Naive thymus-derived CD8-positive, alpha-beta T cell (primary cell): ENCODE measurements at places on chromosomes 12 and 14.
A peak's percentile ranks its signal among the peaks of the same experiment; 100 is the strongest.

DNA sequence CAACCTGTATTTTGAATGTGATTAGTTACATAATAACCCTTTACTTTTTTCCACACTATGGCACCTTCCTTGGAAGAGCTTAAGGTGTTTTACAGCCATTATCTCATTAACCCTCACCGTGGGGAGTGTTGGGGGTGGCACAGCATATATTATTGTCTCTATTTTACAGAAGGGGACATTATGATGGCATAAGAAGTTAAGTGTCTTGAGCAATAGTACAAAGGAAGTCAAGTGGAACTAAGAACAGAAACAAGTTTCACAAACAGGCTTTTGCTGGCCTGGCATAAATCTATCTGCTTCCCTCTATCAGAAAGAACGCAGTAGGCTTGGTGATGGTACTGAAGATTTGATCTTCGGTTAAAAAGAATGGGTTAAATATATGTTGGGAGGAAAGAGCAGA, 169.7 kb upstream of the OTX2 start:
- no peak for DNase-seq

GRCh38 chr14:21014761-21015190, 10.1 kb downstream of the NDRG2 start:
- peak; percentile 66 for DNase-seq

DNA sequence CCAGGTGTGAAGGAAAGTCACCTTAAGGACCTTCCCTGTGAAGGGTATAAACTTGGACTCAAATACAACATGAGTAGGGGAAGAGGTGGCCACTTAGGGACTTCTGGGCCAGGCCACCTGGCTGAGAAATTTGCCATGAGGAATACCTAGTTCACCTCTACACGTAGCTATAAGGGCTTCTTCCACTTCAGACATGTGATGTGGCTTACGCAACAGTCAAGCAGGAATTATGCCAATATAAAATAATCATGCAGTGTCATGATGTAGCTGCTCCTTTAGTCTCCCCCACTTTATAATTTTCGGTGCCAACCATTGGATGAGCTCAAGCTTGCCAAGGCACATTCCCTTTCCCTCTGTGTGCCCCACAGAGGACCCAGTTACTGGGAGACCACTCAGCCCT, 166.6 kb upstream of the BCL2L14 start:
- no peak for DNase-seq

- DNase-seq, result no peak
Measured at GRCh38 chr12:28114488-28114887, 75.8 kb upstream of the CCDC91 start.

- no peak for DNase-seq
Measured at GRCh38 chr12:15933751-15934150, 22.6 kb downstream of the DERA start.

GRCh38 chr12:25529738-25530137, 23.3 kb downstream of the LMNTD1 start:
- no peak for DNase-seq

DNA sequence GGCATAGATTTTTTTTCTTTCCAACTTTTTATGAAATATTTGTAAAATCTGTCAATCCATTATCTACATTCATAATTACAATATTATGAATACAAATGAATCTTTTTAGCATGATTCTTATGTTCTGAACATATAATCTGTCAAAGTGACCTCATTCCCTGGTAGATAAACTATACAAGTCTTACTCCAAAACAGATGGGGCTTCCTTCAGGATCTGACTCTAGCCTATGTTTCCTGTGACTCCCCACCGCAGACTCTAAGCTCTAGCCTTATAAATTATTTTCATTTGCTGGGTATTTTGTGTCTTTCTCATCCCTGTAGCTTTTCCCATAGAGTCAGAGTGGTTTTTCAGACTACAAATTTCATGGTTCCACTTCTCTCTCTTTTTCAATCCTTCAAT, 202.1 kb upstream of the KITLG start:
- DNase-seq, result no peak

DNA sequence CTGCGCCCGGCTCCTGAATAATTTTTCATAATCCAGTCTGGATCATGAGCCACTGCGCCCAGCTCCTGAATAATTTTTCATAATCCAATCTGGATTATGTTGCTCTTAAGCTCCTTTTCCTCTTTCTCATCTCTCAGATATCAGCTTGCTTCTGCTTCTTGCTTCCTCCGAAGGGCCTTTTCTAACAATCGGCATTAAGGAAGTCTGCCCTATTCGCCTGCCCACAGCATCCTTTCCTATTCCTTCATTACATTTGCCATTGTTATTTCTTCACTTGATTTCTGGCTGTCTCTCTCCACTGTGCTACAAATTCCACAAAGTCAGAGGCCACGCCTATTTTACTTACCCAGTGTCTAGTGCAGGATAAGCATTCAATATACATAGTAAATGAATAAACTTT, 83.5 kb downstream of the TTC7B start:
- no peak for DNase-seq

DNA sequence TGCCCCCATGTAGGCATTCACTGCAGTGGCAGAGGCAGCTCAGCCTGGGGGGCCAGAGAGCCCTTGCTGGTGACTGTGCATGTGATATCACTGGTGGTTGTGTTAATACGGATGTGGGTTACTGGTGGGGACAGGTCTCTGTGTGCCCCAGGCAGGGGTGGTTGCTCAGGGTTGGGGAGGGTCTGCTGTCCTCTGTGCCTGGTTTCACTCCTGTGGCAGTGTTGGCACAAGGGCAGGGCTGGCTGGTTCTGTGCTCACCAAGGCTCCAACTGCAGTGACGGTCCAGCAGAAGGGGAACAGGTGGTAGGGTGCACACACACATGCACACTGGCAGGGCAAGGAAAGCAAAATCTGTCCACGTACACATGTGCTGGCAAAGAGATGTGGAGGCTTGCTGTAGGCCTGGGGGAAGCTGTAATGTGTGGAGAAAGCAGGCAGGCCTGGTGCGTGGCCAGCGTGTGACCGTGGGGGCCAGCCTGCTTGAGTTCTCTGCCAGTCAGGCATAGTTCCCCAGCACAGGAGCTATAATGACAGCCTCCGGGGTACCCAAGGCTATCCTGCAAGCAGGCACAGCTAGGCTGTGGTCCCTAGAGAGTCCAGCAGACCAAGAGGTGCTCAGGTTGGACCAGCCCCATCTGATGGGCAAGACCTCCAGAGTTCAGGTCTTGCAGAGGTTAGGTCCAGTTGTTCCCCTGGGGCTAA, 254.6 kb downstream of the FBXL14 start:
- no peak for DNase-seq

- no peak for DNase-seq
Measured at GRCh38 chr14:89844508-89844907, 110.0 kb downstream of the EFCAB11 start.

DNA sequence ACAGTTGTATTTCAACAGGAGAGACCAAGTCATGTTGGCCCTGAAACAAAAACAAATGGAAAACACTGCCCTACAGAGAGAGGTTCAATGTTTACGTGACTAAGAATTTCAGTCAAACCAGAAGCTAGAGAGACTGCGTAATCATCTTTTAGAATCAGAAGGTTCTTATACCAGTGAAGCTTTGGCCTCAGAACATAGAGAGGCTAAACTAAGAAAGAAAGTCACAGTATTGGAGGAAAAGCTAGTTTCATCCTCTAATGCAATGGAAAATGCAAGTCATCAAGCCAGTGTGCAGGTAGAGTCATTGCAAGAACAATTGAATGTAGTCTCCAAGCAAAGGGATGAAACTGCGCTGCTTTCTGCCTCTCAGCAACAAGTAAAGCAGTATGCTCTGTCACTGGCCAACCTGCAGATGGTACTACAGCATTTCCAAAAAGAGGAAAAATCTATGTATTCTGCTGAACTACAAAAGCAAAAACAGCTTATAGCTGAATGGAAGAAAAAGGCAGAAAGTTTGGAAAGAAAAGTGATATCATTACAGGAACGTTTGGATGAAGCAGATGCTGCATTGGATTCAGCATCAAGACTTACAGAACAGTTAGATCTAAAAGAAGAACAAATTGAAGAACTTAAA, 32.5 kb upstream of the NUAK1 start:
- DNase-seq, result no peak

DNA sequence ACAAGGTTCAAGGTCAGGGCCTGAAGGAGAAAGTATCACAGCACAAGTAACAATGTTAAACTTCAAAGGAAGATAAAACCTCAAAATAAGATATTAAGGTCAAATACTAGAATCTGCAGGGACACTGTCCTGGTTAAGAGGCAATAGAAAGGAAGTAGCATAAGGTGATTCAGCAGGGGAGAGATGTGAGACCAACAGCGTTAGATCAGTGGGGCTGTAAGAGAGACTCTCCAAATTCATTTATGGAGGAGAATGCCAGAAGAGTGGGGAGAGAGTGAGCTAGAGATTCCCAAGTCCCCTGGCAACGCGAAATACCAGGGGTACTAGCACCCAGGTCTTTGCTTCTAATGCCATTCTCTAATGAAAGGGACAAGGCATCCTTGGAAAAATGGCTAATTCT, 610.9 kb downstream of the DIO2 start:
- no peak for DNase-seq

- no peak for DNase-seq
Measured at GRCh38 chr14:93993382-93993781, 3.7 kb upstream of the CCDC197 start.

GRCh38 chr12:52063981-52064649, 5.7 kb upstream of the ATG101 start:
- no peak for DNase-seq

DNA sequence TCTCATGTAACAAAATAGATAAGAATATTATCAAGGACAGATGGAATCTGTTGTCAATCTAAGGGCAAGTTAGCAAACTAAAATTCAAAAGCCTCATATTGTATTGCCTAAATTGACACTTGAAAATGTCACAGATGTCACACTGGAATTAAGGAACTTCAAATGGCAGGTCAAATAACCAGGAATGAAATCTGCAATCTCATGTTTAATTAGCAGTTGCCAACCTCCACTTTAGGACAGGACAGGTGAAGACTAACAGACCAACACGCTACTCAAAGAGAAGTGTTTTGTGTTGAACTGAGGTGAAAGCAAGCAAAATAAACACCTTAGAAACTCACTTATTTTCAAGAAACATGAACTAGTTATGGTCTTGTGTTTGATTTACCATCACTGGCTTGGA, 11.1 kb downstream of the KIF21A start:
- DNase-seq, result no peak

DNA sequence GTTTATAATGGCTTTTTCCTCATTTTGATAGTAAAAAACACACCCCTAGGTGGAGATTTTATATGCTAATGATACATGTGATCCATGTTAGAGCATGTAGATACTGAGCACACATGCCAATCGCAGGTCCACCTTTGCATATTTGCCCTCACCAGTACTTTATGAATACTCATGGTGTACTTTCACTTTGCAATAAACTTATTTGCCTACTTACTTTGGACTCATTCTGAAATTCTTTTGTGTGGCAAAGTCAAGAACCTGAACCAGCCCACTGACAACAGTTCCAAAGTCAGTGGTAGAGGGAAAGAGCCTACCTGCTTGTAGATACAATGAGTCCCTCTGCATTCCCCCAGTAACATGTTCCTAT, 58.5 kb upstream of the DHRS4 start:
- no peak for DNase-seq
